ENCODE measurements at places on chromosomes 12 and 14.

GRCh38 chr14:51401756-51402155 lies 161.7 kb downstream of the TMX1 start:
- DNase-seq: no peak

DNA sequence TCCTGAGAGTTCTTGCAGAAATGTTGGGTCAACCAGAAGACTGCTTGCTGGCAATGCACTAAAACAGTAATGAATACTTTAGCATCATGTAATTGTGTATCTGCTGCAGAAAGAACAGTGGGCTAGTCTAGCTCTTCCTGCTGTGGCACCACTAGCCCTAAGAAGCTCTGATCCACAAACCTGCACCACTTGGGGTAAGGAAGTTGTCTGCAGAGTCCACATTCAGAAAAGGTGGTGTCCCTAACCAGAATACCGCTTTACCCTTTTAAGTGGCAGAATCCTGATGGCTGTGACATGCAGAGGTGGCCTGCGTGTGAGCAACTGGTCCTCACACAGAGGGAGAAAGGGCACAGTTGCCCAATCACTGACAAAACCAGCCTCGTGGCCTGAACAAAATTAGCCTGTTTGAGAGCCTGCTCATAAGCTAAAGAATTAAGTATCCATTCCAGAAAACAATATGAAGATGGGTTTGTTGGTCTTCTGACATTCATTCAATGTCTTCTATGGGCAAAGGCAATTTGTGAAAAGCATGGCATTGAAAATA lies 165.8 kb downstream of the PPM1H start:
- no peak for DNase-seq

DNA sequence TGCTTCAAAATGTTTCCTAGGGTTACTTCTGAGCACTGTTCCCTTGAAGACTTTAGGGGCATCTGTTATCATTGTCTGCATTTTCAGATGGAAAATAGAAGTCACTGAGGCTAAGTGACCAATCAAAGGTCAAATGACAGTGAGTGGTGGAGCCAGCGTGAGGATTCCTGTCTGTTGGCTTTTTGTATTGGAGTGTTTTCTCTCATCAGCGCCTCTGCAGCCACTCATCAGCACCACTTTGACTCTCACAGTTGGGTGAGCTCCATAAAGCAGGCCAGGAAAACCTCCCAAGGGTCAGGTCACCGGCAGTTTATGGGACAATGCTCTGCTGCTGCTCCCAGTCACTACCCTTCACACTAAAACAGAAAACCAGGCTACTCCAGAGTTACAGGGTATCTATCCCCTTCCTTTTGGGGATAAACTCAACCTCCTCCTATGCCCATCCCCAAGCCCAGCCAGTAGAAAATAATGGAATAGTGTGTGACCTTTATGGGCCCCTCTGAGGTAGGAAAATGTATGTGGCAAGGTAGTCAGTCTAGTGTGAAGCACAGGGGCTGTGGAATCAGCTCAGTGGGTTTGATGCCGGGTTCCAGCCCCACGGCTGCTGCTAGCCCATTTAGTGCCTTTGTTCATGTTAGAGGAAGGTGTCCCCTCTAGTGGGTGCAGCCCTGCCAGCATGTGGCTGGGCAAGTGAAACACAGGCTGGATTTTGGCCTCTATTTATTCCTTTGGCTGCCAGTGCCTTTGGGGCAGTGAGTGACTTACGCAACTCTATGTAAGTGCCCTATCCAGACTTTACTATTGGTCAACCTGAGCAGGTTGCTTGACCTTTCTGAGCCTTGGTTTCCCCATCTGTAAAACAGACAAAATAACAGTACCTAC lies 133.8 kb upstream of the CPM start:
- no peak for DNase-seq

- peak; percentile 78 for DNase-seq
Observed at GRCh38 chr12:6047249-6048237, 76.9 kb downstream of the VWF start.

DNA sequence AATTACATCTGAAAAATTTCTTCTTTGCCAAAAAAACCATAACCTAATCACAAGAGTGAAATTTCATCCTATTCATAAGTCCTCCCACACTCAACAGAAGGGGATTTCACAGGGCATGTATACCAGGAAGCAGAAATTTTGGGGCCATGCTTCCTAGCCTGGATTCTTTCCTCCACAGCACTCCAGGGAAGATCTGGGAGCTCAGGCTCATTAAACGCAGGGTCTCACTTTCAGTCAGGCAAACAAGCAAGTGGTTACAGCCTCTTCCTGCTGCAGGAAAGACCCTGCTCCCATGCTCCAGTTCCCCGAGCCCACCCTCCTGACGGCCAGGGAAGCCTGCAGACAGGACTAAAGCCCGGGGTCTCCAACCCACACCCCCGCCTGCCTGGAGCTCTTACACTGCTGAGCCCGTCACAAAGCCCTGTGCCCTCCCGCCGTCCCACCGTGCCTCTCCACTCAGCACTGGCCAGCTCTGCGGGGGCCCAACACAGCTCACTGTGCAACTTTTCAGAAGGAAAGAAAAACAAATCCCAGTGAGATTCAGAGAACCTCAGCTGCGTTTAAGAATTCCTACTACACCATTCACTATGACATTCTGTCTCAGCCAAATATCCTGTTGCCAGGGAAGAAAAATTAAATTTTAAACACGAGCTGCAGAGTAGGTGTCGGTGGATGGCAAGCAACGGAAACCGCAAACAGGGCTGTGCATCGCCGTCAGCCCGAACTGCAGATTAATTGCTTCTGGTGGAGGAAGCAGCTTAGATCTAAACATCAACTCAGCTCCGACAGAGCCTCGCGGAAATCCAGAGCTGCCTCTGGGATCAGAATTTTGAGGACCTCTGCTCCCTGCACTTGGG lies 106.7 kb upstream of the SFSWAP start:
- DNase-seq: no peak

- DNase-seq: no peak
Observed at GRCh38 chr12:108547686-108548085, 13.3 kb downstream of the SART3 start.

GRCh38 chr12:7089196-7089871 lies 2.9 kb downstream of the C1R start:
- DNase-seq: no peak

- DNase-seq: peak; percentile 16
Observed at GRCh38 chr12:12010277-12011039, 60.3 kb upstream of the BCL2L14 start.

DNA sequence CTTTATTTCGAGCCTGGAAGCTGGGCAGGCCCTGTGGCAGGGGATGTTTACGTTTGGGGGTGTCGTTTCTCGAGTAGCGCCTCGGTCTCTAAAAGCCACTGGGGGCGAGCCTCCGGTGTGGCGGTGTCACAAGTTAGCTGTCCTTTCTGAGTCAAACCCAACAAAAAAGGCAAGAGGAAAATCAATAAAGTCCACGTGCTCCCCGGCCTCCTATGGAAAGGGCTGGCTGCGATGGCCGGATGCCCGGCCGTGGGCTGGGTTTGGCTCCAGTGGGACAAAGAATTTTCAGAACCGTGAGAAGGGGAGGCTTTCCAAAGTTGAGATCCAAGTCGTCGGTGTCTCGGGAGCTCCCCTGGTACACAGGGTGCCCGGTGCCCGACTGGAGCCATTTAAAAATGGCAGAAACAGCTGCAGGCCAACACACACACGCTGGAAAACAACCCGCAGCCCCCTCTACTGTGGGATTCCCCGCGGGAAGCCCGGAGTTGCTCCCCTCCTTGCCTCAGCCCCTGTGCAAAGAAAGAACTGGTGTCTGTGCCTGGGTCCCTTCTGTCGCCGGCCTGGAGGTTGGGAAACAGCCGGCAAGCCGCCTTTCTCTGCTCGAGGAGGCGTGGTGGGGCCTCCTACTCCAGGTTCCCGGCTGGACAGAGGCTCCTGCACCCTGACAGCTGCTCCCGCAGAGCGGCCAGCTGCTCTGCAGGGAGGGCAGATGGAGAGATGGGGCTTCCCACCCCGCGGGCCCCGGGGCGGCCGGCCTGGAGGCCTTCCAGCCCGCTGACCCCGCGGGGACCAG lies 1.9 kb downstream of the BCL7A start:
- DNase-seq: peak; percentile 68

DNA sequence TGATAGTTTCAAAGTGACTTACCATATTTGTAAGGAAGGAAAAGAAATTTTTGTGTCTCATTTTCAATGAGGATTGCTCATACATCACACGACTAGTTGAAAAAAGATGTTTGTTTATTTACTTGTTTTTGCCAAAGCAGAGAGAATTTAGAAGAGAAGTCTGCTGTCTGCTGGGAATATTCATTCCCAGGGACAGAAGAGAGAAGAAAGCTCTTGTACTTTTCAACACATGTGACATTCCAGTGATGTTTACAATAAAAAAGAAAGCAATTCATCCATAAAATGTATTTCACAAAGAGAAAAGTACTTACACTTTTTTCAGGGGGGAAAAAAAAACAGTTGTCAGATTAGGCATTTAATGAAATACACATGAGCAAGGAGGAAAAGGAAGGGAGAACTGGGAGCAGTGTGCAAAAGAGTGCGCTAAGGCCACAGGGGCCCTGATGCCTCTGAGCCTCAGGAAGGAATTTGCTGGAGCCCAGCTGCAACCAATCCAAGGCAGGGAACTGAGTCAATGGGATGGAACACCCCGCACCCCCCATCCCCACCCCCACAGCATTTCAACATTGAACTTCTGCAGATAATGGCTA lies 115.0 kb downstream of the RPAP3 start:
- DNase-seq: peak; percentile 53

DNA sequence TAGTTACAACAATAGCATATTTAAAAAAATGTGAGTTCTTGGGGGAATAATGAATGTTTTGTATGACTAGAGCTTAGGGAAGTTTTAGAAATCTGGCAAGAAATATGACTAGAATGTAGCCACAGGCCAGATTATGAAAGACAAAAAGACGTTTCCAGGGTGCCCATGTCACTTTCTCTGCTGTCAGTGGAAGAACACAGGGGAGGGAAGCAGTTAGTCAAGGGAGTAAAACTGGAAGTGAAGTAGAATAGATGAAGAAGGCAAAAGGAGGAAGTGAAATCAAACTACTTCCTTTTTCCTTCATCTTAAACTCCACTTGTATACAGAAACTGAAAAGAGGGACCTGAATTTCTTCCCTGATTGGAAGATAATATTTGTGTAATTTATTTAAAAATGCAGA lies 81.2 kb upstream of the ATP2B1 start:
- DNase-seq: peak; percentile 54

DNA sequence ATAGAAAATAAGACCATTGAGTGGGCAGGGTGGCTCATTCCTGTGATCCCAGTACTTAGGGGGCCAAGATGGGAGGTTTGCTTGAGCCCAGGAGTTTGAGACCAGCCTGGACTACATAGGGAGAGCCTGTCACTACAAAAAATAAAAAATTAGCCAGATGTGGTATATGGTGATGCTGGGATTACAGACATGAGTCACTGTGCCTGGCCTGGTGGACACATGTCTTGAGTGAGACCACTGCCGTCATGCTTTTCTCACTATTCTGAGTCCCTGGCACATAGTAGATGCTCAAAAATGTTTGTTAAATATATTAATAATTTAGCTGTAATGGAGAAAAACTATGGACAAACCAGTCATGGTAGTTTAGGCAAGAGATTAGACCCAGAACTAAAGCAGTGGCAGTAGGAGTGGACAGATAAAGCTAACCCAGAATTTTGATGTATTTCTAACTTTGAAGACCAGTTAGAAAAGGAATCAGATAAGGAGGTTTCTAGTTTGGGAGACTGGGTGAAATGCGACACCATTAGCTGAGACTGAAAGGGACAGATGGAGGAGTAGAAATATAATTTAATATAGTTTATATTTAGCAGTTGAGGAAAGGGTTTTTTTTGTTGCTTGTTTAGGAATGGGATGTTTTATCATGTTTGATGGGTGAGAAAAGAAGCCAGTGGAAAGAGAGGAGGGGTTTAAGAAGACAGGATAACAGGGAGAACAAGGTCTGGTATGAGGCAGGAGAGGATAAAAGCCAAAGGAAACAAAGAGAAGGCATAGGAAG lies 7.4 kb upstream of the PTGES3 start:
- DNase-seq: no peak

- DNase-seq: no peak
Observed at GRCh38 chr14:34363733-34364134, 98.3 kb downstream of the SPTSSA start.

- peak; percentile 95 for DNase-seq
Observed at GRCh38 chr14:95519699-95520098, 3.2 kb upstream of the SYNE3 start.

DNA sequence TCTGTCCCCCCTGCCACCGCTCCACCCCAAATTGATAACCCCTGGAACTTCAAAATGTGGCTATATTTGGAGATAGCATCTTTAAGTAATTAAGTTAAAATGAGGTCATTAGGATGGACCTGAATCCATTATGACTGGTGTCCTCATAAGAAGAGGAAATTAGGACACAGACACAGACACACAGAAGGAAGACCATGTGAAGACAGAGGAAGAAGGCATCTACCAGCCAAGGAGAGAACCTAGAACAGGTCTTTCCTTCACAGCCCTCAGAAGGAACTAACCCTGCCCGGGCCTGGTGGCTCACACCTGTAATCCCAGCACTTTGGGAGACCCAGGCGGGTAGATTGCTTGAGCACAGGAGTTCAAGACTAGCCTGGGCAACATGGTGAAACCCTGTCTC lies 3.6 kb upstream of the HRK start:
- DNase-seq: no peak

DNA sequence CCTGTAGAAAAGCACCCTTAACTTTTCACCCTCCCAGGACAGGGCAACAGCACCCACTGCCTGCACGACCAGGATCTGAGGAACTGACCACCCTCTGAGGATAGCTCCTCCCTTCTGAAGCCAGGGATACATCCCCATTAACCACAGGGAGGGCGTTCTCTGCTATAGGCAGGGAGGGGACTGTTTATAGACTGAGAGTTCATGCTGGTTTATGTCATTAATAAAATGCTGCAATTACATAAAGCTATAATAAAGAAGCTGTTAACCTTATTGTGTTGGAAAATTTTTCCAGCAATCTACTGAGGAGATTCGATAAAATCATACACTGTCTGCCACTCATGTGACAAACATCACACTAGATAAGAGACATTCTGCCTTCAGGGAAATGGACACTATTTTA lies 232.4 kb upstream of the SFSWAP start:
- DNase-seq: no peak

DNA sequence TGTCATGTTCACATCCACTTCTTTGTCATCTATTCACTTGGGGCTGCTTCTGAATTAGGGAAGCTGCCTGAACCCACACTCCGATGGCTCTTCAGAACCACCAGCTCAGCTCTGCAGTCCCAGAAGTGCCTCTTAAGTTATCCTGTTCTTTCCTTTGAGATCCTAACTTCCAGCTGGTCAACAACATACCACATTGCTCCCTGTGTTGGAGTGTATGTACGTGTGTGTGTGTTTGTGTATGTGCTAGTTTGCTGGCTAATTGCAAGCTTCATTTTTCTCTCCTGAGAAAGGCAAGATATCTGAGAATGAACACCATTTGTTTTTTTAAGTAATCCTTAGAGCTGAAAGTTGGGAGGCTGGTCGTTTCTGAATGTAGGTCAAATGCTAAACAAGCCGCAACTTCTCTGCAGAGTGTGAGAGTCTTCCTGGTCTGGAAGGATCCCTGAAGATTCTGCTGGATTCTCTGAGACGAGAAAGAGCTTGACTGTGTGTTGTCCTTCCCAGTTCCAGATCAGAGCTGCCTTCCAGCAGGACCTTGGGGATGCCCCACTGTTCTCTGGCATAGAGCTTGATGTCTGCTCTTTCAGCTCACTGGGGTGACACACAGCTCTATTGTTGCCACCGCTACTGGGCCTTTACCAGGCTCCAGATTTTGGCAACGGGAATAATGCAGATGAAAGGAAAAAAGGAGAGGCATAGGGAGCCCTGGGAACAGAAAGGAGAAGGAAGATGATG lies 839 bp downstream of the GSG1 start:
- DNase-seq: peak; percentile 73

GRCh38 chr12:8698132-8698851 lies 501 bp downstream of the RIMKLB start:
- peak; percentile 34 for DNase-seq
